Panc1 (cell line): ENCODE measurements at places on chromosomes 3 and 15.

DNA sequence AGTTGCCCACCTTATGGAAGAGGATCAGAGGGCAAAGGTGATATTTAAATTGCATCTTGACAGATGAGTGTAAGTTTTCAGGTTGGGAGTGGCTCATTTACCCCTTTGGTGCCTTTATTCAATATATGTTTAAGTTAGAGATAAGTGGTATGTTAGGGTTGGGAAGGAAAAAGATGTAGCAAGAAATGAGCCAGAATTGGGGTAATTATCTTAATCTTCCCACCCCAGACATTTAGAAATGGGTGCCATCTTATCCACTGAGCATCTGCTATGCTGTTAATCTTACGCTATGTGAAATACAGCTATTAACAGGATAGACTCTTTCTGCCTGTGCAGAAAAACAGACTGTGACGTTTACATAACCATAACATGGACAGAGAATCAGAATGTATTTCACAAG lies 6.3 kb downstream of the CMTM7 start:
- DNase-seq, result no peak

- no peak for DNase-seq
Observed at GRCh38 chr3:40299721-40300335, 9.7 kb upstream of the EIF1B start.

GRCh38 chr3:72694398-72694797 lies 153.8 kb downstream of the SHQ1 start:
- DNase-seq, result no peak

- no peak for DNase-seq
Observed at GRCh38 chr15:78075490-78076230, 1.9 kb downstream of the TBC1D2B start.
